ENCODE measurements at places on chromosomes 2 and 18.

DNA sequence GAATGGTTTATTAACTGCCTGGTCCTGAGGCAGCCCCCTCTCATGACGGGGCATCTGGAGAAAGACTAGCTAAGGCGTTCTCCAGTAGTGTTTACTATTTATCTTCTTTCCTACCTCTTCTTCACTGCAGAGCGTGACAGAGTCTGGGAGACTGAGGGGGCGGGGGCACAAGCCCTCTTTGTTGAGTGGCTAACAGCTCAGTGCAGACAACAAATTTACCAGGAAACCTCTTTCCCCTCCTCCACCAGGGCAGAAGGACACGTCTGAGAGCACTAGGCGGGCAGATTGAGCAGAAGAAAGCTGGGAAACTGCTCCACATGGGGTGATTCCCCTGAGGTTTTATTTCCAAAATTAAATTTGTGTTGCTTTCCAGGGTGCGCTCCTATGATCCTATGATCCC lies 322.1 kb downstream of the CNTNAP5 start:
- DNase-seq, result no peak

DNA sequence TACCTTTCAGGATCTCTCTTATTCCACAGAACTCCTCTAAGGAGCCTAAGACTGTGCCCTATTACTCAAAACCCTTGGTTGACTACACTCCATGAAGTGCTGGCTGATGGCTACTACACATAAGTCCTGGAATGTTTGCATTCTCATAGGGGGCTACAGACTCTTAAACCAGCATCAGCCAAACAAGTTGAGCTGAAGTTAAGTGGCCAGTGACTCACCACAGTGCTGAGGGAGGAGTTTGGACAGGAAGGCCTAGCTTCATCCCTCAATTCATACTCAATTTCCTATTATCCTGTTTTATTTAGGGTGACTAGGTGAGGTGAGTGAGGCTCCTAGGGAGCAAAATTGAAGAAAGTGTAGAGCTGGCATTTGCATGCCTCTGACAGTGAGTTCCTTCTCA lies 246.7 kb downstream of the SMAD2 start:
- no peak for DNase-seq

- no peak for DNase-seq
Measured at GRCh38 chr2:53437371-53437770, 330.2 kb upstream of the CHAC2 start.

- DNase-seq, result no peak
Measured at GRCh38 chr2:71882949-71883472, 264.7 kb downstream of the CYP26B1 start.

- no peak for DNase-seq
Measured at GRCh38 chr2:224333726-224334482, 68.0 kb downstream of the FAM124B start.

DNA sequence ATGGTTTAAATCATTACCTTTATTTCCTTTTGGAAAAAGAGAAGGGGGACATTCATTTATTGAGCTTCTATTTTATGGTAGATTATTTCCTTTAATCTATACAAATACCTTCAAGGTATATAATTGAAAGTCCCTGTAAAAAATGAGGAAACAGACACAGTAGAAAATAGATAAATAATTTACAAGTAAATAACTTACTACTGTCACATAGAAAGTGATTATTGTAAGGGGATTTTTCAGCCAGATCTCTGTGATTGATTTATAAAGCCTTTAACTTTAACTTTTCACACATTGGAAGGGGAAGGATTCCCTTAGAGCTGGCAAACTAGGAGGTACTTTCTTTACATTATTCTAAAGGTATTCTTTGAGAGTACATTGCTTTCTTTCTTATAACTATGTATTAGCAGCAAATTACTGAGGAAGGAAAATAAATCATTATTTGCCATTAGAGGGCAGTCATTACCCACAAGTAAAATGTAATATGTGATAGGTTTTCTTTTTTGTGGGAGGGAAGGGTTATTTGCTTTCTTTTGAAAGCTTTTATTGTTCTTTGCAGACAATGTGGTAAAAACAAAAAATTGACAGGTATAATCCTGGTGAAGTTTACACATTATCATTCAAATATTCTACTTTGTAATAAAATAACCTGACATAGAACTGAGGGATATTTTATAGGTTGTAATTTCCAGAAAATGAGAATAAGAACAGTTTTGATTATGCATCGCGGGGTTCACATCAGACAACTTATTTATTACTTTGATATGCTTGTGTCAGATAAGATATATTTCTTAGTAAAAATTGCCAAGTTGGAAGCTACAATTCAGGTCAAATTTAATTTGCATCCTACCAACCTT lies 24.8 kb upstream of the RPE start:
- no peak for DNase-seq

DNA sequence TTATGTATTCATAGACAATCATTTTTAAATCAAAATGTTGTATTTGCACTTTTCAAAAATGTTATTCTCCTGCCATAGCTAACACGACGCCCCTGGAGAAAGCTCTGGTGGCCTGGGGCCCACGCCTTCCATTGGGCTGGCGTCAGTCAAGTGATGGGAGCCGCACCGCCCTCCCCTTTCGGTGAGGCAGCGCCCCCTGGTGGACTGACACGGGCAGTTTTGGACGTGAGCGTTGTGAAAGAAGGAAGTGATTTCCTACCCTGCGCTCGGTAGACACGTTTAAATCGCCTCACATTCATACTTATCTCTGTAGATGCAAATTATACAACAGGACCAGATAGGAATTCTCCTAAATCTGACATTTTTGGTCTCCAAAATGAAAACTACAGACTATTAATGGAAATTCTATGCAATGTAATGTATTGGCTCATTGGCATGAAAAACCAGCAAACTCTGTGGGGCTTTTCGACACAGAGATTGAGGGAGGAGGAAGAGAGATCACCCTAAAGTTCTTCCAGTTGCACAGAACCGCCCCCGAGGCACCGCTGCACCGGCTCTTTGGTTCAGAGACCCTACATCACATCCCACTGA lies 326.2 kb upstream of the SOX11 start:
- DNase-seq, result no peak

DNA sequence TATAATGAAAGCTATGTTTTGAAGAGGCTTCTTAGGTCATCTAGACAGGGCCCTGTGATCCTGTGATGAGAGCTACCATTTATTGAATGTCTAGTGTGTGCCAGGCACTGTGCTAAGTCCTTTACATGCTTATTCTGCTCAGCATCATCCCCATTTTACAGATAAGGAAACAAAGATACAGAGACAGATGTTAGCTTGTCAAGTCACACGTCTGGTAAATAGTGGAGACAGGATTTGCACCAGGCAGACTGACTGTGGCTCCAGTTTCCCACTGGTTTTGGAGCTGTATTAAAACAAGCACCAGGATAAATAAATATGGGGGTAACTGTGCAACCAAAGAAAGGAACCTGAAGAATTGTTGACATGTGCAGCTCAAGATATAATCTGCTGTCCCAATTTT lies 19.2 kb upstream of the EML6 start:
- no peak for DNase-seq

Data from DMS79 (cell line).